ENCODE measurements at places on chromosomes 7 and 10.

DNA sequence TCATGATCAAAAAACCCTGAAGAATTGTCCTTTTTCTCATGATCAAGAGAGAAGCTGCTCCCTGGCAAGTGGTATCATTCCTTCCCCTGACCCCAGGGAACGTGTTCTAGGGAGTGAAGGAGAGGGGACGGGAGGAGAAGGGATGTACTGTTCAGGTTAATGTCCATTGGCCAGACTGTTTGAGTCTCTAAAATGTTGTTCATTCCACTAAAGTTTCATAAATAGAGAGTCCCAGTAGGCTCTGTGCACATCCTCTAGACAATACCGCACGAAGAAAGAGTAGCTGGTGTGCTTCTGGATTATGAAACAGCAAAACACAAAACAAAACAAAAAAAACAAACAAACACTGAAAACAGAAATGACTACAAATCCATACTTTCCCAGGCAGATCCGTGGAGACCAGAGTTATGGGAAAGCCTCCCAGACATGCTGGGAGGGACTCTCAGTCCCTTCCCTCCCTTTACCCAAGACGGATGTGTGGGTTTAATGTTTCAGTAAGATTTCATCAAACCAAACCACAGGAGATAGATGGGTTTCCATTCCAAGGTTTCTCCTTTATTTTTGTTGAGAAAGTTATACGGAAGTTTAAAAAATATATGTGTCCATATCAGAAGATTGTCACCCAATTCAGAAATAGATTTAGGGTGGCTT lies 66.5 kb upstream of the TNS3 start:
- DNase-seq = no peak

DNA sequence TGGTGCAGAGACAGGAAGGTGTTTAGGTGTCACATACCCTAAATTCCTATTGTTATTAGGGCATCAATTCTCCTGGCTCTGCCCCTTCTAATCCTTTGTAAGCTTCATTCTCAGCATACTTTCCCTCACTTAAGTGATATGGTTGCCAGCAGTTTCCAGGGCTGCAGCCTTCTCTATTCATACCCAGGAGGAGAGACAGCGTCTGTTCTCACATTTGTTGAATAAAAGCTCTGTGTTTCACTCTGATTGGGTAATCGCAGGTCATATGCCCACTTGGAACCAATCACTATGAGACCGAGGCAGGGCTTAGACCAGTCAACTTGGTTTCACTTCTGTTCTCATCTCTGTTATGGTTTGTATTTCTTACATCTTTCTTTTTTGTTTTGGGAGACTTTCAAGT lies 109.6 kb upstream of the MTPN start:
- no peak for DNase-seq

DNA sequence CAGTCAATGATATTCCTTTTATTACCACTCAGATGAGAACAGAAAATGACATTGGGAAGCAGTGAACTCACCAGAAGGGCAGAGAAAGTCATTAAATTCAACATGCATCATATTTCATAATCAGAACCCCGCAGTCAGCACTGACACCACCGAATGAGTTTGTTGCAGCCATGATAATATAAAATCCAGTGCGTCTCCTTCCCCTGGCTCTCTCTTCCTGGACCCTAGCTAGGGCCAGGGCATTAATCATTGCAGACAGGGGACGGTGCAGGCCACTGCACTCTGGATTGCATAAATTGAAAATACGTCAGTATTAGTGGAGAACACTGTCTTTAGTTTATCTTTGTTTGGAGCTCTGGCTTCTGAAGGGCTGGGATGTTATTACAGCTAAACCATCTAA lies 931.5 kb downstream of the TYW1 start:
- DNase-seq = no peak

DNA sequence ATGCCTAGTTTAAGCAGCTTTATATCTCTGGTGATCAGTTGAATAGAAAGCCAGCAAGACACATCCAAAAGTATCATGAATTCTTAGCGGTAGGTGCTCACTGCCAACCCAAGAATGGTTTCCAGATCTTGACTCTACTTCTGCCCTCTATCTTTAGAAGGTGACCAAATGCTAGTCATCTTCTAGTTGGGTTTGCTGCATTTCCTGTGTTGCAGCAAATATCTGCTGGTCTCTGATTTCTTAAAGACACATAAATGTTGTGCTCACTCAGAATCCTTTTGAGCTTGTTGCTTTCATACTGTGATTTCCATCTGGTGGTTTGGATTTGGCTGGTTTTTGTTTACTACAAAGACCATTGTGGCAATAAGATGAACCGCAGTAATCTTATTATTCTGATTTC lies 2.2 kb downstream of the CDC123 start:
- DNase-seq = no peak

GRCh38 chr7:148304456-148304855 lies 286.1 kb upstream of the C7orf33 start:
- no peak for DNase-seq

All from AML-193 (cell line).